ENCODE measurements at places on chromosomes 7 and 10.
A peak's percentile ranks its signal among the peaks of the same experiment; 100 is the strongest.

DNA sequence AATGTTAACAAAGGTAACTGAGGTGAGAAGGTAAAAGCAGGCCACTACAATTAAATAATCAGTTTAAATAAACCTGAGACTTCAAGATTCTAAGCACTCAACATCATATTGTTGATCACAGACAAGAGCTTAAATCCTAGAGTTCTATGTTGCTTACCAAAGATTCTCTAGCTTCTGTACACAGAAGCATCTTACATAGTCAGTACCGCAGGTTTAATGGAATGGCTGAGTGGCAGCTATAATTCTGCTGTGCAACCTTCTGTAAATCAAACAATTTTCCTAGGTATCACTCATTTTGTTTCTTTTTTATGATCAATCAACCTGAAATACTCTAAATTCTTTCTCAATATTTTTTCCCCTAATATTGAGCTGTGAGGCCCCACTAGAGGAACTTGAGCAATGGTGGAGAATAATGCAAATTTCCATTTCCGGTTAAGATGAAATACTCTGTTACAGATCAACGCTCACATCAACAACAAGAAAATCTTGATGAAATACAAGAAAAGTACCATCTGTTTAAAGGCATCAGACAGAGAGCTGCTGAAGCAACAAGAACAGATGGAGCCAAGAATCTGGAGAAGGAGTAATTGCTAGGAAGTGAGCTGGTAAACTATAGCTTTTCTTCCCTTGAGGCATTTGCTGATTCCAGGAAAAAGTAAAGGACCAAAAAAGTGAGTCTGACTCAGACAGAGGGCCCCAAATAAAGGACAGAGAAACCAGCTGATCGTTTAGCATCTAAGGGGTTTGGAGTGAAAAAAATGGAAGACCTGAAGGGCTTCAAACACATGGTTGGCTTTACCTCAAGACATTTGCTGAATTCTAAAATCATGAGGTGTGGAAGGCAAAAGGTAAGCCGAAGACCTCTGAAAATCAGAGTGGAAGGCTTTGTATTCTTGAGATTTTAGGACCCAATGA lies 22.6 kb downstream of the PNPLA8 start:
- DNase-seq, result no peak

- DNase-seq, result no peak
Measured at GRCh38 chr7:94417306-94417705, 22.6 kb downstream of the COL1A2 start.

DNA sequence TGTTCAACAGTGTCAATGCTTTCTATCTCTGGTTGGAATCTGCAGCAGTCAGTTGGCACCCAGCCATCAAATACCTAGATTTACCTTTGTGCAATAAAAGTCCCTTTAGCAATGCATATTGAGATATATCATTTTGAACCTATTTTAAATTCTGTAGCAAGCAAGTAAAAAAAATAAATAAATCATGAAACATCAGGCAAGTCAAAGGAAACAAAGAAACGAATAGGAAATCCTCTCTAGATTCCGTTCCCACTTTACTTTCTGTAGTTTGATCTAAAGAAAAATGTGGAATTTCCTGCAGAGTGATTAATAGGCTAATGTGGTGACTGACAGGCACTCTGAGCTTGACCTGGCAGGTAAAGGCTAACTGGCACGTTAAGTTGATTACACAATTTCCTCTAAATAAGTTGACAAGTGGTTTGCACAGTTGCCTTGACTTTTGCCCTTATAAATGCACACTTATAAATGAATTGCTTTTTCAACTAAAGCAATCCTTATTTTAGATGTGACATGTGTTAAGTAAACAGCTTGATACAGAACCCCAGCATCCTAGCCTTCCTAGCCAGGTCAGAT lies 208.1 kb upstream of the TCF7L2 start:
- no peak for DNase-seq

DNA sequence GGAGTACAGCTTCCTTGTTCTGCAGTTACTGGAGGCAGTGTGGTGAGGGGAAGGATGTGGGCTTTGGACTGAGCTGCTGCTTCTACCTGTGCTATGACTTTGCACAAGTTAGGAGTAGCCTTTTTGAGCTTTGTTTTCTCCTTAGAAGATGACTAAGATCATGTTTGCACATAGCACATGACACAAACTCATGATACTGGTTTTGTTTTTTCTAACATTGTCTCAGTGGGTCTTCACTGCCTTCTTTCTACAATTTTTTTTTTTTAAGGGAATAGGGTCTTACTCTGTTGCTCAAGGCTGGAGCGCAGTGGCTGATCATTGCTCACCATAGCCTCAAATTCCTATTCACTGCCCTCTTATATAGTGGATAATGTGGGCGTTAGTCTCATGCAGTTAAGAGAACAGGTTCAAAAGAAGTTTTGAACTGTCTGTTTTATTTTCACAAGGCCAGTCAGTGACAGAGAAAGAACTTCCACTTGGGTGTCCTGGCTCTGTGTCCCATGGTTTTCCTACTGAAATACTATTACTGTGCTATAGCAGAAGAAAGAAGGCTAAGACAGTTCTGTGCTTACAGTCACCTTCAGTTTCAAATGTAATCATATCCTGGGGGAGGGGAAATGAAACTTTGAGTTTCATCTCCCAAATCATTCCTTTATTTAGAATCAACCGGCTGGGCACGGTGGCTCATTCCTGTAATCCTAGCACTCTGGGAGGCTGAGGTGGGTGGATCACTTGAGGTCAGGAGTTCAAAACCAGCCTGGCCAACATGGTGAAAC lies 72.0 kb downstream of the KAT6B start:
- DNase-seq, result no peak

- DNase-seq, result peak; percentile 51
Measured at GRCh38 chr7:31488562-31489203, 25.2 kb upstream of the ITPRID1 start.

GRCh38 chr7:81433206-81433605 lies 336.6 kb downstream of the HGF start:
- no peak for DNase-seq

- no peak for DNase-seq
Measured at GRCh38 chr7:106029941-106030340, 66.9 kb downstream of the CDHR3 start.

- DNase-seq, result no peak
Measured at GRCh38 chr7:47670729-47671128, 88.8 kb upstream of the TNS3 start.

- DNase-seq, result no peak
Measured at GRCh38 chr10:49651039-49651835, 28.2 kb upstream of the C10orf53 start.

DNA sequence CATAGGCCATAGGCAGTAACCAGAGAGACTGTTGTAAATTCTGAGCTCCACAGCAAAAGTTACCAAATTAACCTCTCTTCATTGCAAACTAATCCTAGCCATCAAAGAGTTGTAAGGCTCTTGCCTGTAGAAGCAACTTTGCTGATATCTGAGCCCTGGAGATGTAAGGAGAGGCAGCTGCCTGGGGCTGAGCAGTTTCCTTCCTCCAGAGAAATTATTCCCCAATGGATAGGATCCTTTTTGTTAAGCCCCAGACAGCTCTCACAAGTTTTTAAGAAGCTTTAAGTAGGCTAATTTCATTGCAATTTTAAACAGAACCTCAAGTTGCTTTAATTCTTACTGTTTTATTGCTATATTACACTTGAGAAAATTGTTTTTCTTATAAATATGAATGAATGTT lies 211.1 kb downstream of the GALNT17 start:
- DNase-seq, result no peak

DNA sequence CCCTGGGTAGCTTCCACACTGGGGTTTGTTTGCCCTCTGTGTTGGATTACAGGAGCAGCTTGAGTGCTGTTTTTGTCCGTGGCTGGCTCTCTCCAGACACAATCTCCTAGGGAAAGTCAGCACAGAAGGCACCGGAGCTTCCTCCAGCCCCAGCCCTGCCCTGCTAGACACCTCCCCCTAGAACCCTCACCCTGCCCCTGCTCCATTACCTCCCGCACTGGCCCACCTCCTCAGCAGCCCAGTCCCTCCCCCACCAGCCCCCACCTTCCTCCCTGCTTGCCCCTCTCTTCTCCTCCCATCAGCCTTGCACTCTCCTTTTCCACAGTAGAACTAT lies 130.5 kb downstream of the ADCY1 start:
- DNase-seq, result no peak

DNA sequence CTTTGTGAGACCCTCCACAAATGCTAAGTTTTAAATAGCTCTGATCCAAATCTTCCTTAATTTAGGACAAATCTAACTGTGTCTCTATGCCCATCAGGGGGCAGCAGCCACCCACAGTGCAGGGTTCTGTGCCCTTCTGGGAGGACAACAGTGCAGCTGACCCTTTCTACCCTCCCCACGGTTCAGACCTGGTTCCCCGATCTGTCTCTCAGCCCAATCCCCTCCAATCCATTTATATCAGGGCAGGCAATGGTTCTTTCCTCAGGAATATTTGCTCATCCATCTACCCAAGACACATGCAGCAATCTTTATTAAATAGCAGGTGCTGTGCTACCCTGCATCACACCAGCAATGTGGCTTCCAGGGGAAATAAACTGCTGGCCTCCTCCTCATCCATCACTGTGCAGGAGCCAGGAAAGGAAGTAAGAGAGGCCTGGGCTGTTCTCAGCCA lies 4.0 kb upstream of the RBM28 start:
- no peak for DNase-seq

DNA sequence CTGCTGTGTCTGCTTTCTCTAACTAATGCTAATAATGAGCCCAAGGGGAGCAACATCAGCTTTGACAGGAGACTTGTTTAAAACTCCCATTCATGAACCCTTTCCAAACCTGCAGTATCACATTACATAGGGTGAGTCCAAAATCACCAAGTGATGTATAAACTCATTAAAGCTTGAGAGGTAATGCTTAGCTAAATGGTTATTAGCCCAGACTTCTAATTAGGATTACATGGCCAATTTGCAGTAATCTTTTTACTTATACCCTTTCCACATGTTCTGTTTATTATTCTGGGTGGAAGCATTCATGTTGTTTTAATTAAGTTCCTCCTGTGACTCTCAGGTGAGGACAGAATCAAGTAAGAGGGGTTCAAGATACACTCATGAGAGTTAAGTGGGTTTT lies 17.5 kb downstream of the ZNF138 start:
- DNase-seq, result no peak

DNA sequence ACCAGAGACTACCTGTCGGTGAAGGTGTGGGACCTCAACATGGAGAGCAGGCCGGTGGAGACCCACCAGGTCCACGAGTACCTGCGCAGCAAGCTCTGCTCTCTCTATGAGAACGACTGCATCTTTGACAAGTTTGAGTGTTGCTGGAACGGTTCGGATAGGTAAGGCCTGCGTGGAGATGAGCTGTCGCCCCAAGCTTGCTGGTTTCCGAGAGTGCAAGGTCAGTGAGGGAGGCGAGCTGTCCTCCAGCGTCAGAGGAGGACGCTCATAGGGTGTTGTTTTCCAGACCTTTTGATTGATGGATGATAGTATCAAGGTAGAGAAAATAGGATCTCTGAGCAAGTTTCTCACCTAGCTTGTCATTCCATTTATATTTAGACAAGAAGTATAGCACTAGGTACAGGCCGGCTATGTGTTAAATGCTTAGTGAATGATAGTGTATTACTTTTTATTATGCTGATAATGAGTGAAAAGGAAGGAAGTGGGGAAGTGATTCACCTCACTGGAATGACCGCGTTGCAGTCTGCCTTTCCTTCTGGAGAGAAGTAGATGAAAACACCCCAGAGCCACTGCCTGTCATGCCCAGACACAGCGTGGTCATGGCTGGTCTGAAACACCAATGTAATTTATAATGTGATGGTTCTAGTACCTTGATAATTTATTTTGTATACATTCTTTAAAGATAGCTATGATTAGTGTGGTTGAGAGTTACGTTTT lies 33.9 kb downstream of the BNIP3 start:
- DNase-seq, result no peak

- no peak for DNase-seq
Measured at GRCh38 chr10:128865436-128866195, 601.4 kb upstream of the MGMT start.

DNA sequence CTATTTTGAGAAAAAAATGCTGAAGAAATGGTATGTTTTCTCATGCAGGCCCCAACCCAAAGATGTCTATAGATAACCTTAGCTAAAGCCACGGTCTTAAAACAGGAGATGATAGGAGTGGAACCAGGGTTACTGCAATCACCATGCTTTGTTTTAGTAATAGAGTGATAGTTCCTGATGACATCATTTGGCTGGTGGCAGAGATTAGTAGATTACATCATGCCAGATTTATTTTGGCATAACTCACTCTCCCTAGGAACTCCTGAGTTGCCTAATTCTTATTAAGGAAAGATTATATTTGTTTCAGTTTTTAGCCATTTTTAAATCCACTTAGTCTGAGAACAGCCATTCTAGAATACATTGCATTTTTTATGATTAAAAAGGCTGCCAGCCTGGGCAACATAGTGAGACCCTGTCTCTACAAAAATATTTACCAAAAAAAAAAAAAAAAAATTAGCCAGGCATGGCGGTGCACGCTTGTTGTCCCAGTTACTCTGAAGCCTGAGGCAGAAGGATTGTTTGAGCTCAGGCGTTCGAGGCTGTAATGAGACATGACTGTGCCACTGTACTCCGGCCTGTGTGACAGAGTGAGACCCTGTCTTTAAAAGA lies 17.8 kb downstream of the ENO4 start:
- no peak for DNase-seq

DNA sequence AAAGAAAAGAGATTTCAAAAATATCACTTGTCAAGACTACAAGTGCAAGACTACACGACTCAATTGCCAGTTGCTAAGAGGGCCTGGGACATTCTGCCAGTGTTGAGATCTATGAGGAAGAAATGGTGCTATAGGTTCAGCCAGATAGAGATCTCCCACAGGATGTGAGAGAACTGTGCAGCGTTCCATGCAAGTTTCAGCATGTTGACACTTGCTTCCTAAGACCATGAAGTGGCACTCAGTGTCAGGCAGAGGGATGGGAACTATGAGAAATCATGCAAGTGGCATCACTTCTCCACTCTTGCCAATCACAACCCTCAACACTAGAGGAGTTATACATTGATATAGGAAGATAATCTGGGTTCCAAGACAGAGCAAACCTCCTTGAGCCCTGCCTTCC lies 210.3 kb downstream of the CHRM2 start:
- DNase-seq, result no peak

- no peak for DNase-seq
Measured at GRCh38 chr7:4849390-4849789, 12.4 kb downstream of the PAPOLB start.

DNA sequence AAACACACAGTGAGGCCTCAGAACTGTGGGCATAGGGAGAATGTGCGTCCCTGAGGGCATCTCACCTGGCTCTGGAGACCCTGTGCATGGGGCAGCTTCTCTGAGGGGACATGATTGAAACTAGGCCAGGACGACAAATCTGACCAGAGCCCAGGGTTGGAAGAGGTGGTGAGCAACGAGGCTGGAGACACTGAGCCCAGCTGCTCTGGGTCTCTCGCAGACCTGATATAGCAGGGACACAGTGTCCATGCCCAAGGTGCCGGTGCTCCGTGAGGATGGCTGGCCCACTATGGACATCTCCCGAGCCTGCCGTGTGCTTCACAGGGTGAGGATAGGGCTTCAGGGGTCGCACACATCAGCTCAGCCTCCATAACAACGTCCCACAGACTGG lies 49.3 kb upstream of the INSIG1 start:
- DNase-seq, result no peak

- no peak for DNase-seq
Measured at GRCh38 chr10:20871970-20872369, 25.1 kb downstream of the NEBL start.

- DNase-seq, result peak; percentile 39
Measured at GRCh38 chr10:27242951-27243551, 2.5 kb upstream of the ACBD5 start.

All from hematopoietic multipotent progenitor cell treated with erythropoietin and hydrocortisone succinate and interleukin-3 and kit ligand, for 15 days (in vitro differentiated cells).